Psoas muscle (tissue), 8 donors: ENCODE measurements at places on chromosomes 16 and 17. TPM values are rescaled to one million over a fixed set of nuclear protein-coding genes. Genes with fewer than 3 reads are reported as not detected.

- no peaks in the 10 kb centered on the region for H3K36me3 ChIP-seq
- no peak overlapping the region for H3K27ac ChIP-seq
- H3K27me3 ChIP-seq, result peaks cover 14% of the 10 kb centered on the region
Observed at GRCh38 chr16:57566436-57566835, 24.0 kb downstream of the ADGRG5 start.

- no peak overlapping the region for H3K4me3 ChIP-seq
- H3K4me1 ChIP-seq, result peaks cover 2% of the 10 kb centered on the region
- H3K27me3 ChIP-seq, result no peaks in the 10 kb centered on the region
- H3K27ac ChIP-seq, result peak overlapping the region; percentile 74
Observed at GRCh38 chr17:81286491-81287145, 8.5 kb downstream of the SLC38A10 start.

GRCh38 chr17:44546671-44547606, 10.3 kb upstream of the FZD2 start:
- no peak overlapping the region for H3K27ac ChIP-seq
- no peak overlapping the region for H3K4me3 ChIP-seq
- no peaks in the 10 kb centered on the region for H3K27me3 ChIP-seq

The TERB1 gene
- not detected for total RNA-seq

The ABCA6 gene
- 8.7 TPM for total RNA-seq

The HES7 gene
- 0.30 TPM for total RNA-seq
